Stimulated activated CD4-positive, alpha-beta T cell treated with anti-CD3 and anti-CD28 coated beads, TNF-alpha, amount 100 ng/mL, for 48 hours (primary cell): ENCODE measurements at places on chromosomes 7 and 10.

DNA sequence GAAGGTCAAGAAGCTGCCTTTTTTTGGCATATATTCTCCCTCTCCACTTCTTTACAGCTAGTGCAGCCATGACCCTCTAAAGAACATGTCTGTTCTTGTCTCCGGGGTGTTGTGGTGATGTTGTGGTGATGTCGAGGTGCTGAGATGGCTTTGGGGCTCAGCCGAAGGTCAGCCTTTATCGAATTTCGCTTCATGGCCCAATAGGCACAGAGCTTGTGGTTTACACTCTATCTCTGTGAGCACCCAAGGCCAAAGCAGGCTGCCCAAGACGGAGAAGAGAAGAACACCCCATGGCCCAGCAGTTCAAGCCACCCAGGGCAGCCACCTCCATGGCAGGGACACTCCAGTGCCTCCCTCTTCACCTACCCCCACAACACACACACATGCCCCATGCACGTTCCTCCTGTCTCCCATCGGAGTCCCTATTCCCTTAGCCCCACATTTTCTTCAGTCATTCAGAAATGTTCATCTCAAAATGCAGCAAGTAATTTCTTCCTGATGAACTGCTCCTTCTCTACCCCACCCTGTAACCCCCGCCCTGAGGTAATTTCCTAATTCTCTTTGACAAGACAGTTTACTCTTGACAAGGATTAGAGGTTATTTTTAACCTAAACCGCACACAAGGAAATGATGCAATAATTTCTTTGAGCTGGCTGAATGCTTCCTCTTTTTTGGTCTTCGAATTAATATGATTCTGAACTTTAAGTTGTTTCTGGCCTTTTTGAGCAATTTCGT lies 18.6 kb upstream of the ADRB1 start:
- no peak for DNase-seq

GRCh38 chr7:2157473-2158279 lies 75.1 kb downstream of the MAD1L1 start:
- DNase-seq: no peak

DNA sequence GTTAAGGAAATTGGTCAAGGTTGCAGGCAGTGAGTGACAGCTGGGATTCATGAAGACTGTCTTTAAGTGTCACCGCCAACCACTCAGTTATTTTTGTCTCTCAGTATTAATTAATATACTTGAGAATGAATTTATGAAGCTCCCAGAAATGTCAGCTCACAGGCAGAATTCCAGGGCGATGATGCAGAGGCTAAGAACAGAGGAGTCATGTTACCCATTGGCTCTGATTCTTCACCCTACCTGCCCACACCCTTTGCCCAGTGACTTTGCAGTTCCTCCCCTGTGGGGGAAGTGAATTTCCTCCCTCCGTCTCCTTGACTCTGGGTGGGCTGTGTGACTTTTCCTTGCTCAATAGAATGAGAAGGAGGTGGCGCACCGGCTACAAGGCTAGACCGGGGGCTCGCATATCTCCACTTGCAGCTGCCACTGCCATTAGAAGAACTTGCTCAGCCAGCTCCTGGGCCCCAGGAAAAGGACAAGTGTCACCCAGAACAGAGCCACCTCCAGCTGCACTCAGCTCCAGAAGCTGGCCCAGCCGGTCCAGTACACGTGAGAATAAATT lies 157.1 kb upstream of the PRKCQ start:
- DNase-seq: no peak

DNA sequence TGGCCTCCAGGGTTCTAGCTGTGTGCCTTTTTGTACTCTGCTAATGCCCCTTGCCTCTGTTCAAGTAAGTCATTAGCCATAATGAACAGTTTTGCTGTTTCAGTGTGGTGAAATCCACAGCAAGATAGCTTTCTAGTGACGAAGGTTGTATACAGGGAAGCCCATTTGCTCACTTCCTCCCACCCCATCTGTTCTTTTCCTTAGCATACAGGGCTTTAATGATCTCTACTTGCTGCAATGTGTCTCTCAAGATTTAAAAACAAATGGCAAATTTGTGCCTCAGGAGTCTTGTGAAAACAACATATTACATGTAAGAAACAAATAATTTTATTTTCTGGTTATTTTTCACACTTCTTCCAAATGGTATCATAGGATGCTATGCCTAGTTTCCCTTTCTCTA lies 243.2 kb downstream of the CDK14 start:
- DNase-seq: no peak

GRCh38 chr10:131456411-131456810 lies 144.9 kb upstream of the TCERG1L start:
- no peak for DNase-seq

GRCh38 chr10:132459301-132460003 lies 62.5 kb downstream of the PWWP2B start:
- no peak for DNase-seq
